ENCODE measurements at places on chromosomes 16 and 17.

GRCh38 chr17:28954886-28955285 lies 3.6 kb upstream of the PHF12 start:
- DNase-seq, result no peak

- DNase-seq, result no peak
These were observed 23.4 kb downstream of the ACSM1 start for GRCh38 chr16:20673882-20674683.

DNA sequence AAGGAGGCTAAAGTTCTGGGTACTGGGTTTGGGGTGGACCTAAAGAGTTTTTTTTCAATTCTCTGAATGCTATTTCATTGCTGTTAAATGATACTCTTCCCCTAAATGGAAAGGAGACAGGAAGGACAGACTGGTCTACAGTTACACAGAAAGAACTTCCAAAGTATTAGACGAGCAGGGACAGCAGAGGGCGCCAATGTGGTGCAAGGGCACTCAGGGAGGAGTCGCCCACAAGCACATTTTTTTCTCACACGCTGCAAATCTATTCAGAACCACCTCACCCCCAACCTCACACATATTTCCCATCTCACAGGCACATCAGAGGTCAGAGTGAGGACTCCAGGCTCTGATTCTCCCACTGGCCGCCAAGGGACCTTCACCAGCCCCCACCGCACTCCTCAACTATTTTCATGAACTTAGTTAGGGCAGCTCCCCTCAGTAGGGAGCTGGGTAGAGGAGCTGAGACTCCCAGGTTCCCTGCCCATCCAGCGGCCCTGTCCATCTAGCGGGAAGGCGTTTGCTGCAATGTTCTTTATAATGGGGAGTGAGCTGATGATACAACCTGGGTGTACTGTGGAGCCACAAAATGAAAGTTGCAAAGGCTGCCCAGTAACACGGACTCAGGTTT lies 6.8 kb upstream of the CA4 start:
- DNase-seq, result peak; percentile 90

- peak; percentile 68 for DNase-seq
These were observed 22.0 kb upstream of the GOT2 start for GRCh38 chr16:58755989-58756649.

DNA sequence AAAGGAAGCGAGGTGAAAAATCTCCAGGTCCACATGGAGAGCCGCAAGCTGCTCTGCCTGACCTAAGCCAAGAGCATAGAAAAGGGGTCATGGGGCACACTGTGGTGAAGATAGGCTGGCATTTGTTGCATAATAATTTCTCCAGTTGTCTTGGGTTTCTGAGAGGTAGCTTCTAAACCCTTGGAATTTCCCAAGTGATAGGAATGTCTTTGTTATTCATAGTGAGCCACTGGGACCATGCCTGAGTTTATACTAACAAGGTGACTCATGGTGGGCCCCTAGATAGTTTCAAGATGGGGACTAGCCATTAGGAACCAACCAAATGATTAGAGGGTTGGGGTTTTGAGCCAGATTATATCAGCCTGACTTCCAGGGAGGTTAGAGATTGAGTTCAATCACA lies 25.6 kb downstream of the SOST start:
- DNase-seq, result no peak

GRCh38 chr16:79599837-79600637 lies 500 bp downstream of the MAF start:
- DNase-seq, result peak; percentile 49

DNA sequence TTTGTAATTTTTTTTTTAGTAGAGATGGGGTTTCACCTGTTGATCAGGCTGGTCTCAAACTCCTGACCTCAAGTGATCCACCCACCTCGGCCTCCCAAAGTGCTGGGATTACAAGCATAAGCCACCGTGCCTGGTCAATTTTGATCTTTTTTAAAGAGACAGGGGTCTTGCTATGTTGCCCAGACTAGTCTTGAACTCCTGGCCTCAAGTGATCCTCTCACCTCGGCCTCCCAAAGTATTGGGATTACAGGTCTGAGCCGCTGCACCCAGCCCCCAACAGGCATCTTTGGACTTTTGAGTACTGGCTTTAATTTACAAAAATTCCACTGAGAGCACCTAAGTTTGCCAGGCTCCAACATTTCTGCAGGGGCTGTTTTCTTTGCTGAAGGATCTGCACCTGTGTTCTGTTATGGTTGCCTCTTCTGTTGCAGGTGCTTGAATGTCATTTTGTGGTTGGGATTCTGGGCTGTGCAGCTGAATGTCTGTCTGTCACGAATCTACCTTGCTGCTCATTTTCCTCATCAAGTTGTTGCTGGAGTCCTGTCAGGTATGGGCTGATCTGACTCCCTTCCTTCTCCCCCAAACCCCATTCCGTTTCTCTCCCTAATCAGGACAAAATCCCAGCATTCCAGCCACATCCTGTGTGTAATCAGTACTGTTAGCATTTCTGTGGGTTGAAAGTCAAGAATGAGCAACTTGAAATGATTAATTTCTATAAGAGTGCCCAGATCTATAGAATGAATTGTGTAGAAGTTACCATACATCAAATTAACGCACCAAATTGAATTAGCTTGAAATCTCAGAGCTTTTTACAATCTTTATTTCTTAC lies 8.5 kb downstream of the G6PC1 start:
- no peak for DNase-seq

DNA sequence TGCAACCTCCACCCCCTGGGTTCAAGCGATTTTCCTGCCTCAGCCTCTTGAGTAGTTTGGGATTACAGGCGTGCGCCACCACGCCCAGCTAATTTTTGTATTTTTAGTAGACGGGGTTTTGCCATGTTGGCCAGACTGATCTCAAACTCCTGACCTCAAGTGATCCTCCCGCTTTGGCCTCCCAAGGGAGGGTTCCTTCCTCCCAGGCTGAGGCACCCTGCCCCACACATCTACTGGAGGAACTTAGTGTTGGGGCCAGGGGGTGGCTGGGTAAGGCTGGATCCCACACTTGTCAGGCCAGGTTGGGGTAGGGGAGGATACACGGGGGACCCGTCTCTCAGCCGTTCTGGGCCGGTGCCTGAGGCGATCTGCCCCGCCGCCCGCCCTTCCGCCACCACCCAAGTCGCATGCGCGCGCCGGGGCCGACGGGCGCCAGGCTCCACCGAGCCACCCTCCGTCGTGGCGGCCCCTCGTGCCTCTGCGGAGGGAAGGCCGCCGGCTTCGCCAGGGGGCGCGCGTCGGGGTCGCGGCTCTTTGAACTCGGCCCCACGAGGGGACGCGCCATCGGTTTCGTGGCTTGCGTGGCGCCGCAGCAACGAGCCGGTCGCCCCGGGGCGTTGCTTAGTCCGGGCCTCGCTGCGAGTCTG lies 15.9 kb downstream of the GRB7 start:
- no peak for DNase-seq

DNA sequence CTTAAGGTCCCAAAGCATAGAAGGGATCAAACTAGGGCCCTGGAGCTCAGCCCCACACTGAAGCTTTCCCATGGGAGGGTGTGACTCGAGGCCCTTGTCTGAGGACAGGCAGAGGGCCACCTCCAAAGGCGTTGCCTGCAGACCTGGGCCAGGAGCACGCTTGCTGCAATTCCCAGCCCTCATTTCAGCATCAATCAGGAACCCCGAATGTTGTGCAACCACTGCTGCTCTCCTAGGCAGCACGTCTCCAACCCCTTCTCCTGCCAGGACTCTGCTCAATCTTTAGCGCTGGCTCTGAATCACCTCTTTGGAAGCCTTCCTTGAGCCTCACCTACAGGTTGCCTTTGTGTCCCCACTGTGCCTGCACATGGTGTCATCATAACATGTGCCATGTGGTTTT lies 14.0 kb upstream of the ATP2C2 start:
- DNase-seq, result no peak

DNA sequence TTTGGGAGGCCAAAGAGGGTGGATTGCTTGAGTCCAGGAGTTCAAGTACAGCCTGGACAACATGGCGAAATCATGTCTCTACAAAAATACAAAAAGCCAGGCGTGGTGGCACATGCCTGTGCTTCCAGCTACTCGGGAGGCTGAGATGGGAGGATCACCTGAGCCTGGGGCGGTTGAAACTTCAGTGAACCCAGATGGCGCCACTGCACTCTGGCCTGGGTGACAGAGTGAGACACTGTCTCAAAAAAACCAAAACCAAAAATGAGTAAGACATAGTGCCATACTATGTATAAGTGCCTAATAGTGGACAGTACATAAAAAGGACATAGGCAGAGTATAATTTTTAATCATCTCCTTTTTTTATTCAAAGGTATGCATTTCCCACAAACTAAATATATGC lies 4.0 kb downstream of the CTC1 start:
- no peak for DNase-seq

DNA sequence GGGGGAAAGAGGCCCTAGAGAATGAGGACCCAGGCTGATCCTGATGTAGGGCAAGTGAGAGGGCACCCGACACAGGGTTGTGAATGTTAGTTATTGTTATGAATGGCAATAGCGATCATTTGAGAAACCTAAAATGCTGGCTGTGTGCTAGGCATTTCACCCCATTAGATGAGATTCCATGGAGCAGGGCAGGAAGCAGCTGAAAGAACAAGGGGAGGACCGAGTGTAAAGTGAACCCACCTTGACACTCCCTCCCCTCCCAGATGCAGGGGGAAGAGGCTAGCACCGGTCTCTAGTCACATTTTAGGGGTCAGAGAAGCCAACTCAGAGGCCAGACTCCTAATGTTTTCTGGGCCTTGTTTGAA lies 553 bp upstream of the CORO6 start:
- no peak for DNase-seq
